ENCODE measurements at places on chromosomes 12 and 14.

GRCh38 chr12:45235087-45236025 is 19.5 kb downstream of the ANO6 start:
- no peak for DNase-seq

DNA sequence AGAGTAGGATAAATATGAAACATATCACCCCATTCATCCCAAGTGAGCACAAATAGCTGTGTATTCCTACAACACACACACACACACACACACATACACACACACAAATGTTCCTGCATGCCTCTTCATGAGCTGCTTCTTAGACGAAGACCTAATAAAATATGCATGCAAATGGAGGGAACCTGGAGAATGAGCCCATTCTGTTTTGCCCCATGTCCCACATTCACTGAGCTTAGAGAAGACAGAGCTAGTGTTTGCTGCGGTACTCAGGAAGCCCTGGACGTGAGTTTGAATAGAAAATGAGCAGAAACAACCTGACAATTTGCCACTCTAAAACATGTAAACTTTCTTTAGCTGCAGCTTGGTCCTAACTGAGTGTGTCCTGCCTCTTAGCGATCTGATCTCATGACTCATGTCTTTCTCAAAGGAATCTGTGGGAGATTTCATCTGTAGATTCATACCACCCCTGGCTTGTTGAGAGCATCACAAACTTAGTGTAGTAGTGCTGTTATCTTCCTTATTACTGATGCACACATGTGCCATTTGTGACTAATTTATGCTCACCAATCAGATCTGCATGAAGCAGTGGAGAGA is 86.8 kb downstream of the ITPR2 start:
- DNase-seq, result no peak

DNA sequence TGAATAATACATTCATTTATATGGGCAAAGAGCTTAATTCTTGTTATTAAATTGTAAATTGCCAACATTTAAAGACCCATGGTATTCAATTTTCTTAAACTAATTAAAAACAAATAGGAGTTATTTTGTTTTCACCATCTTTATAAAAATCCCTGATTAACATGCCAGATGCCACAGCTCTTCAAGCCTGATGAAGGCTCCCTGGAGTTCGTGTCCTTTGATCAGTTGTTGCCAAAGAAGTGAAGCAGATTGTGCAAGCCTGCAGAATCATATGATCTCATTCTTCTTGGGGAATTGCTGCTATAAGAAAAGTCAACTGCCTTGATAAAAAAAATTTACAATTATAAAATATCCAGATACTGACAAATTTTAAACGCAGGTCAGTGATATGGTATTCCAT is 288.3 kb upstream of the PPFIA2 start:
- peak; percentile 25 for DNase-seq

- no peak for DNase-seq
Measured at GRCh38 chr14:68723808-68724268, 69.0 kb downstream of the ZFP36L1 start.

GRCh38 chr12:112327209-112327938 is 54.9 kb downstream of the HECTD4 start:
- no peak for DNase-seq

GRCh38 chr12:33752854-33753253 is 269.4 kb upstream of the ALG10 start:
- peak; percentile 67 for DNase-seq

DNA sequence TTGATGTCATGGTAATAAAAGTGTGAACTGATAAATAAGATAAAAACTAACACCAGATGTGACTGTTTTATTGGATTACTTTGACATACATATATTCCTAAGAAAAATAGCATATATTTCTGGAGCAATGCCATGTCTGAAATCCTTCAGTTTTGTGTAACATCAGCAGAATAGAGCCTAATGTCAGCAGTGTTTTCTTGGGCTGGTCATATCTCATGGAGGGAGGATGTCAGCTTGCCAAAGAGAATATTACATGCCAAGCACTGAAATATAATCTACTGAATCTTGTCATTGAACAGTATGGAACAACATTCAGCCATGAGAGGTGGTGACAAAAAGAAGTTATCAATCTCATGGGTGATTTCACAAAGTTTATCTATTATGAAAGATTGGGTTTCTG is 220.3 kb downstream of the KLHL28 start:
- no peak for DNase-seq

DNA sequence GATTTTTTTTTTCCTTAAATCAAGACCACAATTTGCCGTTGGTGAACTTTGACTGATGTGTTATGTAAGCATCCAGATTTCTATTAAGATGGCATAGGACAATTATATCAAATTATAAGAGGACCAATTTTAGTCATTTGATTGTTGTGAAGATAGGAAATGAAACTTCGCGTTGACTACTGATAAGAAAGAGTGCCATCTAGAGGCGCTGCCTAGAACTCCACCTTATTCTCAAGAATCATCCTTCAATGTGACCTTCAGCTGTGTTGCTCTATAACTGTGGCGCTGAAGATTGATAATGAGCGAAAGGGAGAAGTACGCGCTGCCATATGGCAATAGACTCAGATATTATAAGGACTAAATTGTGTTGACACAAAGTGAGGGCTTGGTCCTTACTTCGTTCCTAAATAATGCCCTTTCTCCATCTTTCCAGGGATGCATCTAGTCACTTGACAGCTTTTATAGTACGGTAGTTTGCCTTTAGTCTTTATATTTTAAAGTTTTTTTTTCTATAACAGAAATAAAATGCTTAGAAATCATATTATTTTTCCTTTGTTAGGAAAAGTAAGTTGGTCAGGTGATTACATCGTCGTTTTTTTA is 350.8 kb upstream of the STXBP6 start:
- DNase-seq, result no peak

- no peak for DNase-seq
Measured at GRCh38 chr14:99380402-99380801, 100.3 kb downstream of the SETD3 start.

- DNase-seq, result no peak
Measured at GRCh38 chr12:75816897-75817296, 214.7 kb downstream of the PHLDA1 start.

GRCh38 chr12:100274291-100274690 is 7.3 kb downstream of the SCYL2 start:
- DNase-seq, result no peak

- no peak for DNase-seq
Measured at GRCh38 chr14:77421201-77421600, 2.1 kb downstream of the NOXRED1 start.

DNA sequence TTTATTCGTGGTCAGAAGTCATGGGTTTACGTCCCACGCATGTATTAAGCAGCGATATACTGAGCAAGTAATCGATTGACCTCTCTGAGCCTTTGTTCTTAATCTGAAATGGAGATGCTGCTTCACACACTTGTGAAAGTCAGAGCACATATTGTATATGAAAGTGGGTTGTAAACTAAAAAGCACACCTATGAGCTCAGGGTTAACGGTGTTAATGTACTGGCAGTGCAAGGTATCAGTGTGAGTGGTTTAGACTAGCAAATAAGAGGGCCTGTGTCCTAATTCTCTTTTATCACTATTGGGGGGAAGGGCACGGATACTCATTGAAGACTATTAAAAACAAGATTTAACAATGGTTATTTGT is 676 bp downstream of the MRPL42 start:
- no peak for DNase-seq

- DNase-seq, result no peak
Measured at GRCh38 chr14:51240804-51241380, 845 bp downstream of the TMX1 start.

DNA sequence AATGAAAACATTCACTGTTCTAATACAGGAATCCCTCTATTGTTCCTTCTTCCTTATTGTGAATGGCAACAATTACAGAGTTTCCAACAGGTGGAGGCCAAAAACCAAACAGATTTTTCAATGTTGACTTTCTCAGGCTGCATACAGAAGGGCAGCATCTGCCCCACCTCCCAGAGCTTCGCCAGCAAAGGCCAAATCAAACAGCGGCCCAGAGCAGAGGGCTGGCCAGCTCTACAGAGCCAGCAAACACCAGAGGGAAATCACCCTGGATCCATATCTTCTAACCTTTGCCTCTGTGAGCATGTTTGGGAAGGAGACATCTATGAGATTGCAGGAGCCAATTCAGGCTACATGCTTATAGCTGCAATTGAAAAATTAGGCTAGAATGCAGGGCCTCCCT is 4.4 kb upstream of the CRACR2A start:
- no peak for DNase-seq

GRCh38 chr14:54570631-54571415 is 3.9 kb downstream of the SAMD4A start:
- DNase-seq, result no peak

DNA sequence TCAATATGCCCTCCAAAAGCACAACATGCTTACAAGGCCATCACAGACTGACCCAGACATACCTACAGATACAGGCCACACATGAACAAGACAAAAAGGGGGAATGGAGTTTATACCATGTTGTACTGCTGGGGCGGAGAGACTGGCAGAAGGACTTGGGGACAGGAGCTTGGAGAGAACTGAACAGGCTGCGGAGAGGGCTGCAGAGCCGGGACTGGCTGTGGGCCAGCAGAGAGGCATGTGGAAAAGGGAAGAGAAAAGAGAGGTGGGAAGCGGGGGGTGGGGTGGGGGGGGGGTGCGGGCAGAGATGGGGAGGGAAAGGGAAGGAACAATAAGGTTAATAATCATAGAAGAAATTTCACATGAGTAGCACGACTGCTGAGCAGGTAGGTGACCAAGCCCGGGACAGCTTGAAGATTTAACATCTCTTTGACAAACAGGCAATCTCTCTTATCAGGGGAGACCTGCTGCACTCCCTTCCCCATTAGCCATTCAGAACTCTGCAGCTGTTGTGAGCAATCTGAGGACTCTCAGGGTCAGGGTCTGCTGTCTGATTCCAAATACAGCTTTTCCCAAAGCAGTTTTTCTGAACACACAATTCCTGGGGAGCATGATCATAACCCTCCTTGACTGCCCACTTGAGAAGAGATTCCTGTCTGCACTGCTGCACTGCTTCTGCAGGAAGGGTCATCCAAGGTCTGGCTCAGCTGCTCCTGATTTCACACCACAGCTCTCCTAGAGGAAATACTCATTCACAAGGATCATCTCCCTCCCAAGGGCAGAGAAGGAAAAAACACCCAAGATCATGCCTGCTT is 21.6 kb upstream of the STAC3 start:
- DNase-seq, result no peak

DNA sequence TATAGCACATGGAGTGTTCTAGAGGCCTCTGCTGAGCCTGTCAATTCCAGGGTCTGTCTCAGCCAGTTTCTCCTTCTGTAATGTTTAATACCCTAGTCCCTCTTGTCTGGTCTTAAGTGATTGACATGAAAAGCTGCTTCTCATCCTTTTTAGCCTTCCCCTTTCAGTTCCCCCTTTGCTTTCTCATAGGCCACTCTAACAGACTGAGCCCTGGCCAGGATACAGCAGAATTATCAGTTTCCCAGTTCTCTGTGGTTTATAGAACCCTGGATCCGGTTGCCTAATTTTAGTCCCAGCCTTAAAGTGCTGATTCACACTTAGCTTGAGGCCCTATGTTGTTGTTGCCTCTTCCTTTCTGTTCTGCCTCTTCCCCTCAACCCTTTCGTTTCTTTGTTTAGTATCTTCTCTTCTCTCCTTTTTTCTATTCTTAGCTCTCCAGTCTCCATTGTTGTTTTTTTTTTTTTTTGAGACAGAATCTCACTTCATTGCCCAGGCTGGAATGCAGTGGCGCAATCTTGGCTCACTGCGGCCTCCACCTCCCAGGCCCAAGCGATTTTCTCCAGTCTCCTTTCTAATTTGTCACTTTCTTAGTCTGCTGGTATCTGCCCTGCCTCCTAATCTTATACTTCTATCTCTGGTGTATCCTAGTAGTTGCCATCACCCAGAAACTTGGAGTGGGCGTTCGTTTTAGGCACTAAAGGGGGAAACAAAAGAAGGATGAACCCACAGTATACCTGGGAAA is 2.9 kb upstream of the BIN2 start:
- DNase-seq, result no peak

DNA sequence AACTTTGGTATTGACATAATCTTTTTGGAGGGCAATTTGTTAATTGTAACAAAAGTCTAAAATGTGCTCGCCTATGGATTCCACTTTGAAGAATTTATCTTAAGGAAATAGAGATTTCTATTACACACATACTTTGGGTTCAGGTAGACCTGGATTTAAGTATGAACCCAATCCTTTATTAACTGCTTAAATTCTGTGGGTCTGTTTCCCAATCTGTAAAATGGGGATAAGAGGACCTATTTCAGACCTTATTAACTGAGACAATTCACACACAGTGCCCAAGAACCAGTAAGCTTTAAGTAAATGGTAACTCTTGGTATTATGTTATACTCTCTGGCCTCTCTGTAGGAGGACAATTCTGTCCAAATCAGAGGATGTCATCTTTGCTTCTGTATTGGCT is 822 bp upstream of the EIF2B2 start:
- DNase-seq, result no peak

All from NCI-H2171 (cell line).